ENCODE measurements at places on chromosomes 1 and 21. TPM values are rescaled to one million over a fixed set of nuclear protein-coding genes. Genes with fewer than 3 reads are reported as not detected.

PLXNA2 gene
- 7.3 TPM for polyA plus RNA-seq

TSACC gene
- 1.5 TPM for polyA plus RNA-seq

PLPPR5 gene
- polyA plus RNA-seq = 0.49 TPM

CATSPERE gene
- 0.54 TPM for polyA plus RNA-seq

KRTAP13-2 gene
- not detected for polyA plus RNA-seq

C1orf216 gene
- 28.3 TPM for polyA plus RNA-seq

ZZZ3 gene
- 17.2 TPM for polyA plus RNA-seq

CRP gene
- not detected for polyA plus RNA-seq

C1QC gene
- polyA plus RNA-seq = not detected

ALG14 gene
- 2.5 TPM for polyA plus RNA-seq

RPE65 gene
- polyA plus RNA-seq = 0.02 TPM

FCRL4 gene
- polyA plus RNA-seq = not detected

S100A10 gene
- 141 TPM for polyA plus RNA-seq

OR2T11 gene
- not detected for polyA plus RNA-seq

USP48 gene
- 16.3 TPM for polyA plus RNA-seq

PATJ gene
- 2.5 TPM for polyA plus RNA-seq

RNASEL gene
- polyA plus RNA-seq = not detected

CCDC185 gene
- polyA plus RNA-seq = not detected

LCE1F gene
- polyA plus RNA-seq = not detected

FCGR1A gene
- not detected for polyA plus RNA-seq

LCE1B gene
- not detected for polyA plus RNA-seq

HFM1 gene
- 0.06 TPM for polyA plus RNA-seq

GJB4 gene
- polyA plus RNA-seq = not detected

TCHHL1 gene
- not detected for polyA plus RNA-seq

GJB3 gene
- not detected for polyA plus RNA-seq

TAS1R1 gene
- polyA plus RNA-seq = not detected

GREM2 gene
- 0.94 TPM for polyA plus RNA-seq

GPR25 gene
- not detected for polyA plus RNA-seq

GPR89A gene
- 15.2 TPM for polyA plus RNA-seq

FOXO6 gene
- 0.35 TPM for polyA plus RNA-seq

TMCC2 gene
- polyA plus RNA-seq = 5.3 TPM

RGS2 gene
- 47.1 TPM for polyA plus RNA-seq

CELA2B gene
- polyA plus RNA-seq = not detected

ERICH3 gene
- polyA plus RNA-seq = not detected

UBL4B gene
- not detected for polyA plus RNA-seq

C1orf174 gene
- polyA plus RNA-seq = 21.4 TPM

FAM3B gene
- not detected for polyA plus RNA-seq

CMPK1 gene
- 17.5 TPM for polyA plus RNA-seq

CD48 gene
- not detected for polyA plus RNA-seq

MX1 gene
- polyA plus RNA-seq = 1.6 TPM

HES4 gene
- polyA plus RNA-seq = 4.7 TPM

BCAN gene
- polyA plus RNA-seq = 0.25 TPM

ERG gene
- polyA plus RNA-seq = 0.05 TPM

TAS1R3 gene
- polyA plus RNA-seq = 0.06 TPM

SHISAL2A gene
- polyA plus RNA-seq = 0.07 TPM

ALX3 gene
- polyA plus RNA-seq = not detected

CLEC20A gene
- polyA plus RNA-seq = not detected

HTR6 gene
- 0.05 TPM for polyA plus RNA-seq

SPRR3 gene
- not detected for polyA plus RNA-seq

DCST1 gene
- polyA plus RNA-seq = not detected

RC3H1 gene
- 3.3 TPM for polyA plus RNA-seq

SLAMF6 gene
- polyA plus RNA-seq = not detected

UMODL1 gene
- polyA plus RNA-seq = not detected

CIART gene
- 4.4 TPM for polyA plus RNA-seq

MR1 gene
- 7.0 TPM for polyA plus RNA-seq

CFAP126 gene
- polyA plus RNA-seq = not detected

PGD gene
- 76.2 TPM for polyA plus RNA-seq

DCDC2B gene
- not detected for polyA plus RNA-seq
